SW480 (cell line): ENCODE measurements at places on chromosomes 7 and 10.

DNA sequence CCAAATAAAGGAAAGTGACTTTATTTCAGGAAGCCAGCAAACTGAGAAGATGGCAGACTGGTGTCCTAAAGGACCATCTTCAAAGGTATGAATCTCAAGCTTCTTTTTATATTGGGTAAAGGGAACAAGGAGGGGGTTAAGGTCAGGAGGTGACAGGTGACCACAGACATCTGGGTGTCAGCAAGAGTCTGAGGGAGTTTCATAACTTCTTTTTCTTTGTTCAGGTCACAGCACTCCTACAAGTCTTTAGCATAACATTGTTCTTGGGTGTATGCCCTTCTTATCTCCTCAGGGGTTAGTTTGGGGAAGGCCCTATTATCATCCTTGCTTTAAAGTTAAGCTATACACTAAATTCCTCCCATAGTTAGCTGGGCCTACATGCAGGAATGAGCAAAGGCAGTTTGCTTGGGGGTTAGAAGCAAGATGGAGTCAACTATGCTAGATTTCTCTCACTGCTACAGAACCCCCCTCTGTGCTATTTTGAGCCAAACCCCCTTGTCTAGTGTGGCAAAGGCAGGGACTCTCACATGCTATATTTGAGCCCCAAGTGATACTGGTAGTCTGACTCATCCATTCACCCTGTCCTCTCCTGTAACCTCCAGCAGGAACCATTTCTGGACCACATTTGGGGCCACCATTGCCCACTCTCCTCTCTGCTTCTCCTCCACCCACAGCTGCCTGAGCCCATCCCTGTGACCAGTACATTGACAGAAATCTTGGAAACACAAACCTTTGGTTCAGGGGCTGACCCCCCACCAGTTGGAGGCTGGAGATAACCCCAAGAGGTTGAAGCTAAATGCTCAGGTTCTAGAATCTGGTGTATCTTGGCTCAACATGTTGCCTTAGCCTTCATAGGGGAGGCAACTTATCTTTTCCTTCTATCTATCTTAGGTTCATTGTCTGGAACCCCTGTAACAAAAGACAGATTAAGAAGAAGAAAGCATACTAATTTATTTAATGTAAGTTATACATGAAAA is 55.5 kb upstream of the LRGUK start:
- DNase-seq, result no peak

- no peak for DNase-seq
Measured at GRCh38 chr10:106636766-106637491, 527.6 kb downstream of the SORCS1 start.

GRCh38 chr7:38862666-38863065 is 46.3 kb downstream of the VPS41 start:
- DNase-seq, result no peak

DNA sequence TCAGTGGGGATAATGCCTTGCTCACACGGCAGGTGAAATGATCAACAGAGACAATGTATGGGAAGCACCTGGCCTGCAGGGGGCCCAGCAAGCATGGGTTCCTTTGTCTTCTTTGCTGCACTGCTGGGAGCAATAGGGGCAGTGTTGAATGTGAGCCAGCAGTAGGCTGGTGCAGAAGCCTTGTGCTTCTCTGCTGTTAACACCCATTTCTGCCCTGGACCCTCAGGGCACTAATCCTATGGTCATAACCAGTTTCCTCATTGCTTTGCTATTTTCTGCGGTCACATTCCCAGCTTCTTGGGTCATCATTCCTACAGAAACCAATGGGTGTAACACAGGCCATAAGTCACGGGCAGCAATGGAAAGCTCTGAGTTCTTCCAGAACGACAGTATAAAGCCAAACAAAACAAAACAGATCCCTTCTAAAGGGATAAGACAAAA is 10.9 kb upstream of the LGI1 start:
- peak; percentile 77 for DNase-seq

GRCh38 chr7:91653286-91653685 is 227.2 kb downstream of the MTERF1 start:
- no peak for DNase-seq

- DNase-seq, result no peak
Measured at GRCh38 chr7:158740013-158740656, 35.5 kb upstream of the NCAPG2 start.

DNA sequence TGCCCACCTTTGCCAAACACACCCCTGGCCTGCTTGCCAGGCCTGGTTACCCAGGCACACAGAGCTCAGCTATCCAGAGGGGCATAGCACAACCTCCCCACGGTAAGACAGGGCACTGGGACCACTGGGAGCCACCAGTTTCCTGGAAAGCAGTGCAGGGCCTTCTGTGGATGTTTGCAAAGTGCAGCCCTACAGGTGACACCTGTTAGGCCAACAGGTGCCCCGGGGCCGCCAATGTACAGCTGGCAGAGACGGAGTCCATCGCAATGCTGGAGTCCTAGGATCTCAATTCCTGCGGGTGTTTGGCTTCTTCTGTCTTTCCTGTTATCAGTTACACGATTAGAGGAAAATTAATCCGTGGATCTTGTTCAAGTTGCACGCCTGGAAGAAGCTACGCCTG is 94.9 kb downstream of the NPTX2 start:
- no peak for DNase-seq

GRCh38 chr10:3538656-3539531 is 246.1 kb downstream of the KLF6 start:
- DNase-seq, result peak; percentile 19

DNA sequence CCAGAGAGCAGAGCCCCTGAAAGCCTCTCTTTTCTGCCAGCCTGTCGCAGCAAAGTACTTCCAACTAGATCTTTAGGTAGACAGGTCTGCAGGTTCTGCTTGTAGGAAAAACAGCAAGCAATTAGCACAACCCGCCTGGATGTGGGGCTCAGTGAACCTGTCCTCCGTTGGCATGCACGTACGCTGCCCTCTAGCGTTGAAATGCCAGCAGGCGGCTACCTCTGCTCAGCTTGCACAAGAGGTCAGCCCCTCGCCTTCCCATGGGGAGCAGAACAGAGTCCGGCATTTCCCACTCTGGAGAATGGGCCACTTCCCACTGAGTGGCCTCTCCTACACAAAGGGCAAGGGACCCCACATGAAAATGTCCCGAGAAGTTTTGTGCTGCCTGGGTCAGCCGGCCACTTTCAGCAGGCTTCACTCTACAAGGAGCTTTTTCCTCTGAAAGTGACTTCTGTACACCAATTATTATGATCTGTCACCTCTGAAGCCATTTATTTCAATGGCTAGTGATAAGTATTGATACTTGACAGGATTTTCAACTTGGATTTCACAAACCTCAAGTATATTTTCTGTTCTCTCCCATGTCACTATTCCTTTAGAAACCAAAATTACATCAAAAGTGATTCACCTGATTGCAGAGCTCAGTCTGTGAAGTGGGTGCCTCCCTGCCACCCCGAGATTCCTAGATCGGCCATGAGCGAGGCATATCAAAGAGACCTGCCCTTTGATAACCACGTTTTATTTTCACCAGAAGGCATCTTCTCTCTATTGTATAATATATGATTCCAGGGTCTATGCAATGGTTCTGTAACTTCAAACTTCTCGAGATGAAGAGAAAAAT is 56.7 kb downstream of the JCAD start:
- DNase-seq, result peak; percentile 59

GRCh38 chr7:108600399-108600798 is 30.7 kb downstream of the DNAJB9 start:
- DNase-seq, result no peak

- no peak for DNase-seq
Measured at GRCh38 chr7:111004310-111004901, 86.5 kb upstream of the LRRN3 start.

DNA sequence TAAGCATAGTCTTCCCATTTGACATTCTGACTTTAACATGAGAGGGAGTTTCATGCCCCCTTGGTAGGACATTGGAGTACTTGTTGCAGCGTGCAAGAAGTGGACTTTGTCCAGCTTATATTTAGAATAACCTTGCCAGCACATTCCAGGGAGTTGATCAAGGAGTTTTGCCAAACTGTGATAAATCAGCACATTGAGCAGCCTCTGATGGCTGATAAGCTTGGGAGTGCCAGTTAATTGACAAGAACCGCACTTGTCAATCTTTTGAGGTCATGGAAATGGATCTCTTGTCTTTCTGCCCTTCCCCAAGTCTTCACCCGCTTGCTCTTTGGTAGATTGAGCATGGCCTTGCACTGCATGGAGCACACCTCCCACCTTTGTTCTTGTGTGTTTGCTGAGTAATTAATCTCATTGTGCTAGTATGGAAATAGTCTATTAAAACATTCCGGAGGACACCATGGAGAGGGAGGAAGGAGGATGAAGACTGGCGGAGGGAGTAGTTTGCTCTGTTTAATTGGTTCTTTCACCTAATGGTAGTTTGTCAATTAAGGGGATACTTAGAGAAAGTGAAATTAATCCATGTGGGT is 668.5 kb upstream of the GALNT17 start:
- DNase-seq, result no peak

DNA sequence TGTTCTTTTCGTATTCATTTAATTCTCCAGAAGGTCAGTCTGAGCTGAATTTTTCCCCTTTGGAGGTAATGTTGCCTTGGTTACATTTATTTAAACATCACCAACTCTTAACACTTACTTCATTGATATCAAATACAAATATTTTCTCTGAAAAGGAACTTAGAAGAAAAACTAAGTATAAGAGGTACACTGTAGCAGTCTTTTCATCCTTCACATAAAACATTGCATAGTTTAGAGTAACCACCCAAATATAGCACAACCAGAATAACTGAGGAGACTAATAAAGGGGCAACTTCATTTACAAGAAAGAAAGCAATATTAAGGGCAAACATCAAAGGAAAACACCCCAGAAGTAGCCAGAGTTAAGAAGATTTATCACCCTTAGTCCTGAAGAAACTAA is 1115.0 kb upstream of the POT1 start:
- no peak for DNase-seq

GRCh38 chr7:47795631-47796030 is 152.6 kb downstream of the PKD1L1 start:
- no peak for DNase-seq

DNA sequence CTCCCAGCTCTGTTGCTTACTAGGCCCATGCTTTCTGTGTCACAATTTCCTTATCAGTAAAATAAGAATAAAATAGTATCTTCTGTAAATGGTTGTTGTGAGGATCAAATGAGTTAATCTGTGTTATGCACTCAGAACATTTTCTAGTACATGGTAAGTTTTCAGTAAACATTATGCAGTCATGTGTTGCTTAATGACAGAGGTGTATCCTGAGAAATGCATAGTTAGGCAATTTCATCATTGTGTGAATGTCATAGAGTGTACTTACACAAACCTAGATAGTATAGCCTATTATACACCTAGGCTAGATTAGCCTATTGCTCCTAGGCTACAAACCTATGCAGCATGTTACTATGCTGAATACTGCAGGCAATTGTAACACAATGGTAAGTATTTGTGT is 4.4 kb downstream of the PTTG1IP2 start:
- no peak for DNase-seq

- no peak for DNase-seq
Measured at GRCh38 chr10:118742782-118743181, 12.0 kb downstream of the CACUL1 start.

GRCh38 chr10:86065711-86066251 is 300.8 kb downstream of the GRID1 start:
- DNase-seq, result no peak

DNA sequence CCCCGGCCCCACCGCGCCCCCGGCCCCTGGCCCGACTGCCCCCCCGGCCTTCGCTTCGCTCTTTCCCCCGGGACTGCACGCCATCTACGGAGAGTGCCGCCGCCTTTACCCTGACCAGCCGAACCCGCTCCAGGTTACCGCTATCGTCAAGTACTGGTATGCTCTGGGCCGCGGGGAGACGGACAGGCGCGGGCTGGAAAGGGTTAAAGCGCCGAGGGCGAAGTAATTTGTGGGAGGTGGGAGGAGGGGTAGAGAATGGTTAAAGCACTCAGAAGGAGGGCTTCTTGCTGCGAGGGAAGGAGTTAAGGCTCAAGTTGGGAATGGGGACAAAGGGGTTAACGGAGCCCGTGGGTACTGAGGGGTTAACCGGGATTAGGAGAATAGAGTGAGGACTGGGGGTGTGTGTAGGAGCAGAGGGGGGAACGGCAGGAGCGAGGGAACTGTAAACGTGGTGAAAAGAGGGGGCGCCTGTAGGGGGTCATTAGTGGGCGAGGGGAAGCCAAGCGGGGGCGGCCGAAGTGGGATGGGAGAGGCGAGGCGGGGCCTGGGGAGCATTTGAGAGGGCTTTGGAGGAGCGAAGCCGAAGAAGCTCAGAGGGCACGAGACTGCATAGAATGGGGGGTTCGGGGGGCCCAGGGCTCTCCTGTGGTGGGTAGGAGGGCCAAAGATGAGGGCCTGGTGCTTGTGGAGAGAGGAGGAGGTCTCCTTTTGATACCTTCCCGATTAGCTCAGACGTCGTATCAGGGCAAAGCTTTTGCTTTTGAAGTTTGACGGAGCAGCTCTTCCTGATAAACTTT is 605 bp downstream of the SUFU start:
- DNase-seq, result peak; percentile 15

DNA sequence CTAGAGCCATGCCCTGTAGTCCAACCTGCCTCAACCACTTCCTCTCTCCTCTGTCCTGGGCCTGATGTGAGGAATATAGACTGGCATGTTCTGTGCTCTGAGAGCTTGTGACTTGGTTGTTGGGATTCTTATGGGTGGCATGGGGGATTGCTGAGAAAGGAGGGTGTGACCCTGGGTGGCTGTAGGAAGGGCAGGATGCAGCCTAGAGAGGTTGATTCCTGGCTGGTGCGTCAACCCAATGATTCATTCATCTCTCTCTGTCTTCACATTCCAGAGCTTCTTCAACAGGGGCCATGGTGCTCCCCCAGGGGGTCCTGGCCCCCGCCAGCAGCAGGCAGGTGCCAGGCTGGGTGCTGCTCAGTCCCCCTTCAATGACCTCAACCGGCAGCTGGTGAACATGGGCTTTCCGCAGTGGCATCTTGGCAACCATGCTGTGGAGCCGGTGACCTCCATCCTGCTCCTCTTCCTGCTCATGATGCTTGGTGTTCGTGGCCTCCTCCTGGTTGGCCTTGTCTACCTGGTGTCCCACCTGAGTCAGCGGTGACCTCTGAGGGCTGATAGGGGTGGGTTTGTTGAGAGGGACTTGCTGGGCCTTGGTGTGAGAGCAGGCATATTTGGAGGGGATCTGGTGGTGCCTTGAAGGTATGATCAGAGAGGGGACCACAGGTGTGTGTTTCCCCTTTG is 2.6 kb downstream of the FAM241B start:
- no peak for DNase-seq

DNA sequence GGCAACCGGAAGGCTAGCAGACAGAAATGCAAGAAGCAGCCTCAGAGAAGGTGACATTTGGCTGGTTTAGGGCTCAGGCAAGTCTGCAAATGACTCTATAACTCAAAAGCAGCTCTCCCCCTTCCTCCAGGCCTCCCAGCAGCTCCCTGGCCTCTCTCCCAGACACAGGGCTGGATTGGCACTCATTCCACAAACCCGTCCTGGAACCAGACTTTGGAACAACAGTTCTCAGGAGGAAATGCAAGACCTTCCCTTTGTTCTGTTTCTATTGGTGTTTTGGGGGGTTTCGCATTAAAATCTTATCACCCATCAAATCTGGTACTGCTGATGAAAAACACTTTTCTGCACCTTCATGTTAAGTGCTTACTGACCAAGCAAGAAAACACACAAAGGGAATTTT is 40.3 kb upstream of the EFCAB10 start:
- DNase-seq, result no peak

- peak; percentile 53 for DNase-seq
Measured at GRCh38 chr10:50552771-50553535, 70.8 kb downstream of the SGMS1 start.
